Thyroid gland (tissue), 4 donors: ENCODE measurements at places on chromosomes 16 and 17.

DNA sequence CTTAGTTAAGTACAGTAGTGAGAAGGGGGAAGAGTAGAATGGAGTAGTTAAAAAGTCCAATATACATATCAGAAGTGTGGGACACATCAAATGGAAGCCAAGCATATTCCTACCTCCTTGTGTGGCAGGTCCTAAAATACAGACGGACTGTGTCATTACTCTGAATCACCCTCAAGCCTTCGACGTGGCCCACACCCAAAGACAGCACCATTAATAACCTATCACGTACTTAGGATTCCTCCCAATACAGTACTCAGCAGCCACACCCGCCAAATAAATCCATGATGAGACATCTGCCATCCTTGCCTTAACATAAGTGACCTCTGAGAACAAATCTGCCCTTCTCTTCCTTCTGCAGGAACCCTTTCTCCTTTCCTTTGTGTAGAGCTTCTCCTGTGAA is 38.9 kb downstream of the UBE2G1 start:
- no peak for DNase-seq

DNA sequence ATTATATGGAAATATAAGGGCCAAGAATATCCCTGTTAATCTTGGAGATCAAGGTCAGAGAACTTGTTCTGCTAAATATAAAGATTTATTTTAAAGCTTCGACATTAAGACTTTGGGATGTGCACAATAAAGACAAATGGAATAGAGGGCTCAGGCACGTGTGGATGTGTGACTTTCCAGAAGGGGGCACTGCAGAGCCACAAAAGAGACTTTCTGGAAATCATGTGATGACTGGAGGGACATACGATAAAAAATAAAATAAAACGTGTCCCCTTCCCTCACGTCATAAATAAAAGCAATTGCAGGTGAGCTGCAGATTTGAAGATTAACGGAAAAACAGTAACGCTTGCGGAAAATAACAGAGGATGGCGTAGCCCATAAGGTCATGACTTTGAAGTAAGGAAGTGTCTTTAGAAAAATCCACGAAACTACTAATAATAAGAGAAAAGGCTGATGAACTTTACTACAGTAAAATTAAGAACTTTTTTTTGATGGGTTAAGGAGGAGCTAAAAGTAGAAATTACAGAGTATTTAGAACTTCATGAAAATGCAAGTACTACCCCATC is 9.4 kb upstream of the ENGASE start:
- no peak for DNase-seq

- DNase-seq, result peak; percentile 70
These were observed 654 bp downstream of the TNFAIP1 start for GRCh38 chr17:28335959-28336871.

- no peak for DNase-seq
These were observed 115.4 kb downstream of the USP22 start for GRCh38 chr17:20927308-20927977.

GRCh38 chr16:86604436-86605193 is 26.3 kb downstream of the FOXL1 start:
- DNase-seq, result no peak

DNA sequence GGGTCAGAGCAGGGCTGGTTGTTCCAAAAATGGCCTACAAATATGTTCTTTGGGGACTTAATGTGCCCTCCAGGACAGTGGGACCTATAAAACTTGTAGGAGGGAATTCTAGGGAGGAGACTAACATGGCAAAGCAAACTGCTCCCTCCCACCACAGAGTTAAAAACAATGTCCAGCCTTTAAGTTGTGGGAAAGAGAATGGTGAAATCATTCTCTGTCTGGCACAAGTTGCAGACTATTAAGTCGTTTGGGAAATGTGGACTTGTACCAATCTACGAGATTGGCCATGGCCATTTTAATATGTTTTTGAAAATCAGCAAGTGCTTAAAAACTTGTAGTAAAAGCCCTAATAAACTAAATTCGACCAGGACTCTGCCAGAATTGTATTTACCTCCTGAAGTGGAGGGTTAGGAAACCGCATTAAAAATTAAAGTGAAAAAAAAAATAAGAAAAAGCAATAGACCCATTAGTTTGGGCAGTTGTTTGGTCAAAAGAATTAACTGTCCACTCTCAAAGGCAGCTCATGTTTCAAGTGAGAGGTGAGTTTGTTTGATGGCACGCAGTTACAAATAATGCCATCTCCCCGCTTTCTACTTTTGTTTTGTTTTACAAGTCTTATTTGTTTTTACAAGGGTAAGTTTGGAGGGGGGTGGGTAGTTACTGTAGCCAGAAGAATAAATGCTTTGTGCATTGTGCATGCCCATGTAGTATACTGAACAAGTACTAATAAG is 32.4 kb downstream of the ANKFN1 start:
- no peak for DNase-seq

DNA sequence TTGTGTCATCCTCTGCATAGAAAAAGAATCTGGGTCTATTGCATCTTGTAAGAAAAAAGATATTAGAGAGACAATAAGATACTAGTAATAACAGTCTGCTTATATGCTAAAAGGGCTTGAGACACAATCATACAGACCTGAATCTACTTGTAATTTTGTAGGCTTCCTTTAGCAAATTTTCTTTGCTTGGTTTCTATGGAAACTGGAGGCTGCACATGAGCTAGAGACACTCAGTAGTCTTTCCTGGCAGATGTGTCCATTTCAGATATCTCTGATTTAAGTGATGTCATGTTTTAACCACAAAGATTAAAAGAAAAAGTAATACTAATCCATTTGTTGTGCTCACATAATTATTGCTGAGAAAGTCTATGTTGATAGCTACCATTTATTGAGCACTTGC is 123.9 kb upstream of the GNAO1 start:
- no peak for DNase-seq

DNA sequence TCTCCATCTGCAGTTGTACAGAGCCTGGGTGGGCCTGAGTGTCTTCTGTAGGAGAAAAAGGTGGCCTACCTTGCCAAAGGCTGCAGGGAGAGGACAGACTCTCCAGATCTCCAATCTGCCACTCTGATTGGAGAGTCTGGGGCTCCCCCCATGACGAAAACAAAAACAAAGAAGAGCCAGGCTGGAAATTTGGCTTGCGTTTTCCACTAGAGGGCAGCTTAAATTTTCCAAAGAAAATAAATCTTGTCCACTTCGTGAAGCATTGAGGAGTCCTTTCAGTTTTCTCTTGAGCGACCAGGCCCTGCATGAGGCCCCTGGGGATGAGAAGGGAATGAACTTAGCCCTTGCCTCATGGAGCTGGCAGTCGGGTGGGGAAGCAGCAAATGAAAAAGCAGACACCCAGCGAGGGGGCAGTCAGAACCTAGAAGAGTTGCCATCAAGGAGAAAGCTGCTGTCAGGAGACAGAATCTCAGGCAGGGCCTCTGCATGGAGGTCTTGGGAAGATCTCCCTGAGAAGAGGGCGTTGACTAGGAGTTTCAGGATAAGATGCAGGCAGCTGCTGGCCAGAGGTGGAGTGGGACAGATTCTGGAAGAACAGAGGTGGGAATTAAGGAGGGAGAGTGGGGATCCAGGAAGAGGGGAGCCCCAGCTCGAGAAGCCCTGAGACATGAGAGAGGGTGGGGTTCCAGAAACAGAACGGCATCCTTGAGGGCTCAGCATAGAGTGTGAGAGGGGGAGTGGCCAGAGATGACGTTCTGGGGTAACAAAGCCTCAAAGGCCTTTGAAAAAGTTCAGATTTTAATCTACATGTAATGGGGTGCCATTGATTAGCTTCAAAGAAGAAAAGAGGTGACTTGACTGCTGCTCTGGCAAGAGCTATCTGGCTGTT is 8.4 kb upstream of the SHCBP1 start:
- no peak for DNase-seq

DNA sequence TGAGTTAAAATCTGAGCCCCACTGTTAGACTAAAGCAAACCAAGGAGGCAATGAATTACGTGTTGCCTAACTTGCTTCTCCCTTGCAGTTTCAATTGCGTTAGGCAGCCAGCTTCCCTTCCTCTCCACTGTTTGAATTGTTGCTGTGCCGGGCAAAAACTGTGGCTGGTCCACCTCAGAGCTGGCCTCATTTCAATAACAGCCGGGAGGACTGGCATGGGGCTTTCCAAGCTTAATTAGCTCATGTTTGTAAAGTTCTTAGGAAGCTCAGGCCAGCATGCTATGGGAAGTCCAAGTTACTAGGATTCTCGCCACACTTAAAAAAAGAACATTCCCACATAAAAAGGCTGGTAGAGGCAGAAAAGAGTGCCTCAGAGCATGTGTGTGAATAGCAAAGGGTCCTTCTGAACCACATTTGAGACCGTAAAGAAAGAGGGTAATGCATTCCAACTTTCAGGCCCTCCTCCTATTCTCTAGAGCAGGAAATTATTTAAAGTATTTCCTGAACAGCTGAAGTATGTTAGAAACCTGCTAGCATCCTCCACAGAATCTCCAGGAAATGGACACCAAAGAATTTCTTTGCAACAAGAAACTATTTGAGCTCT is 79.0 kb upstream of the SMURF2 start:
- peak; percentile 60 for DNase-seq

GRCh38 chr17:72492494-72492893 is 371.7 kb downstream of the SOX9 start:
- DNase-seq, result no peak

- no peak for DNase-seq
These were observed 56.4 kb upstream of the NLRP1 start for GRCh38 chr17:5640726-5641125.

DNA sequence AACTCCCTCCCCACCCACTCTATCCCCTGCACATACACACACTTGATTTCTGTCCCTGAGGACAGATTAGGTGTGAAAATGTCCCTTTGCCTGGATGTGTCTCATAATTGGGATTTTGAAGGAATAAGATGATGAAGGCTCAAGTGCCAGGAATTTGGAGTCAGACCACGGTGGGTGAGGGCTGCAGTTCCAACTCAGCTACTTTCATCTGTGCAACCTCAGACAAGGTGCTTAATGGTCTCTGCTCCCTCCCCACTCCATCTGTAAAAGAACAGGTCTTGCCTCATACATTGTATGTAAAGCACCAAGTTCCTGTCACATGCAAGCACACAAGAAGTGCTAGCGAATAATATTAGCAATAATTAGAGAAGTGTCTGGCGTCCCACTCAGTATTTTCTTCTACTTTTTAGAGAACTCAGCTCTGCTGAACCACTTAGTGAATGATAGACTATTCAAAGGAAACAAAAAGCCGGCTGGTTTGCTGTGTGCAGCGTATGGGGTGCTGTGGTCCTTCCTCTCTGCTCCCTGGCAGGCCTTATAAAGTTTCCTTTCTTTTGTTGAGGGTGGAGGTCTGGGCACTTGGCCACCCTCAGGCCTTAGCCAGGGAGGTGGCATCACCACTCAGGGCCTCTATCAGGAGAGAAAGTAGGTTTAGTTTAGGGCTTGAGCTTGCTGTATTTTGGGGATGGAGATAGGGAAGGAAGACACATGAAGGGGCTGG is 6.4 kb downstream of the TBX4 start:
- no peak for DNase-seq

DNA sequence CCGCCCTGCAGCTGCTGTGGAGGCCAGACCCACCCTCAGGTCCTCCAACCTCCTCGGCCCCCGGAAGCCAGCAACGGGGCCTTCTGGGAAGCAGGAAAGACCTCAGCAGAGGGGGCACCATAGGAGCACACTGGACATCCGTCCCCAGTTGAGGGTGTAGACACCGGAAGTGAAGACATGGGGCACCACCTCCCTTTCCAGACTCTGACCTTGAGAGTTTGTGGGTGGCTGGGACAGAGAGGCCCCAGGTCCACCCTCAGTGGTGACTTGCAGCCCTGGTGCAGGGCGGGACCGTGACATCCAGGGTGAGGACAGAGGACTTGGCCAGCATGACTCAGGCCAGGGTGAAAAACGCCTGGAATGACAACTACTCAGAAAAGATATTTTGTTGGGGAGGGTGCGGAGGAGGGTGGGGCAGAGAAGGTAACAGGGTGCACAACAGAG is 19.9 kb downstream of the CEP295NL start:
- peak; percentile 40 for DNase-seq

GRCh38 chr17:82636626-82637598 is 11.3 kb downstream of the WDR45B start:
- DNase-seq, result no peak

DNA sequence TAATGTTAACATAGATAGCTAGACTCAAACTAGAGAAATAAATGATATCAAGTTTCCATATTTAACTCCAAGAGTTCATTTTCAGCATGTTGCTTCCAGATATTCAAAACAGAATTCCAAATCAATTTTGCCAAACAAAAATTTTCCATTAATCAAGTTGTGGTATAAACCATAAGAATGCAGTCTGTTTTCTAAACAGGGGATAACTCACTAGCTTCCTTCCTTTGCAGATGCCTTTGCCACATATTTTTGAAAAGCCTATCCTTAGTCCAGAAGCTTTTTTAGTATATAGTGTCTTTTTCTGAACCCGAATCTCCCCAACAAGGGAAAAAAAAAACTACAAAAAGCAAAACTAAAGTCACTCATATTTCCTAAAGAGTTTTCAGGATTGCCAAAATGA is 61.5 kb downstream of the HELZ start:
- no peak for DNase-seq

DNA sequence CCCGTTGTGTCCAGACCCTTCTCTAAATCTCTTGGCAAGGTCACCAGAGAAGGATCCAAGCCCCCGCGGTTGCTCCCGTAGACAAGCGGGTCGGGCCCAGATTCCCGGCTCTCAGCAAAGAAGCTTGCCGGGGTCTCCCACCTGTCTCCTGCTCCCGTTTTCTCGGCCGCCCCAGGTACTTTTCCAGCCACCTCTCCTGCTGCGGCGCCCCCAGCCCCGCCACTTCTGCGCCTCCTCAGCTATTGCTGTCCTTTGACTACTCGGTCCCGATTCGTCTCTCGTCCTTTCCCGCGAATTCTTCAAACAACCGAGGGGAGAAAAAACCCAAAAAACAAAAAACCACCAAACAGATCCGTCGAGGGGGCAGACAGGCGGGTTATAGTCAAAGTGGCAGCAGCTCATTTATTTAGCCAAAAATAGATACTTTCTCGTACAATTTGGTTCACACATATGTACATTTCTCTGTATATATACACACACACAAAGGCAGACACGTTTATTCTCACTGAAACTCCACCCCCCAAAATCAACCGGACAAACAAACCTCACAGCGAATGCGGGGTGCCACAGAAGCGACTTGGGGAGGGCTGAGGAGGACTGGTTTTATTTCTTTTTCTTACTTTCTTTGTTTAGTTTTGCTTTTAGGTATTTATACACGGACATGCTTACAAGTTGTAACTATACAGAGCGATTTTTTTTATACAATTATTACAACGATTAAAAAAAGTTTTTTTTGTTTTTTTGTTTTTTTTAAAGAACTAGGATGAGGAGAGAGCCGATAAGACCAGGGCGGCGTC is 3.5 kb downstream of the IRX3 start:
- no peak for DNase-seq

GRCh38 chr17:28573521-28573920 is 2.2 kb upstream of the PIGS start:
- DNase-seq, result no peak

- no peak for DNase-seq
These were observed 81.2 kb downstream of the ZNF18 start for GRCh38 chr17:11916091-11916490.
